ENCODE measurements at places on chromosomes 13 and 19.

DNA sequence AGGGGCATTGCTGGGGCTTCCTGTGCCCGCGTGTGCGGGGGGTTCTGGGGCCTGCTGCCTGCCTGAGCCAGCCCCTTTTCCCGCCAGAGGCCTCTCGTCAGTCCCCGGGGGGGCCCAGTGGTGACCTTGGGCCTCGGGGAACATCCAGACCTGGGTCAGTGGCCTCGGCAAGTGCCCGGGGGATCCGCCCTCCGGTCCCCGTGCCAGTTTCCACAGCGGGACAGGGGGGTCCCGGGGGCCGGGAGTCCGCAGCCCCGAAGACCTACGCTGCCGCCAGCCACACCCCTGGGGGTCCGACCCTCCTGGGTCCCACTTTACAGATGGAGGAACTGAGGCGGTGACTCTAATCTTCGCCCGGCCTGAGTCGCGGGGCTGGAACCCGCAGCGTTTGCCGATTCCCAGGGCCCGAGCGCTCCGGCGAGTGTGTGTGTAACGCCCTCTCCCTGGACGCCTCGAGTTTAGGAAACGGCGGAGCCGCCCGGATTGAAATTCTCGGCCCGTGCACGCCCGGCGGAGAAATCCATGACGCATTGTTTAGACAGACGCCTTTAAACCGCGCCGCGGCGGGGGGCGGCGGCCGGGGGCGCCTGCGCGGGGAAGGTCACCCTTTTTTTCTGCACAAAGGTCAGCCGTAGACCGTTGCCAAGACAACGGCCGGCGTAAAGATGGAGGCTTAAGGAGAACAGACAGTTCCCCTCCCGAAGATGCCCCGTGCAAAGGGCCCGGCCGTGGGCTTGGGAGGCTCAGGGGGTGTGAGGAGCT lies 39.3 kb downstream of the EFNA2 start:
- ATAC-seq: peak; percentile 84

GRCh38 chr19:49150106-49150943 lies 4.9 kb downstream of the HRC start:
- ATAC-seq: peak; percentile 70

GRCh38 chr19:54047616-54048015 lies 16.1 kb downstream of the VSTM1 start:
- no peak for ATAC-seq

DNA sequence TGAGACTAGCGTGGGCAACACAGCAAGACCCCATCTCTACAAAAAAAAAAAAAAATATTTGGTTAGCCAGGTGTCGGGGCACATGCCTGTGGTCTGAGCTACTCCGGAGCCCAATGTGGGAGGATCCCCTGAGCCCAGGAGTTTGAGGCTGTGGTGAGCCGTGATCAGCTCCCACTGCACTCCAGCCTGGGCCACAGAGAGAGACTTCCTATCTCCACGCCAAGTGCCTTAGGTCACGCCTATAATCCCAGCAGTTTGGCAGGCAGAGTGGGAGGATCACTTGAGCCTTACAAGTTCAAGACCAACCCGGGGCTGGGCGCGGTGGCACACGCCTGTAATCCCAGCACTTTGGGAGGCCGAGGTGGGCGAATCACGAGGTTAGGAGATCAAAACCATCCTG lies 8.7 kb upstream of the ADAT3 start:
- ATAC-seq: no peak

DNA sequence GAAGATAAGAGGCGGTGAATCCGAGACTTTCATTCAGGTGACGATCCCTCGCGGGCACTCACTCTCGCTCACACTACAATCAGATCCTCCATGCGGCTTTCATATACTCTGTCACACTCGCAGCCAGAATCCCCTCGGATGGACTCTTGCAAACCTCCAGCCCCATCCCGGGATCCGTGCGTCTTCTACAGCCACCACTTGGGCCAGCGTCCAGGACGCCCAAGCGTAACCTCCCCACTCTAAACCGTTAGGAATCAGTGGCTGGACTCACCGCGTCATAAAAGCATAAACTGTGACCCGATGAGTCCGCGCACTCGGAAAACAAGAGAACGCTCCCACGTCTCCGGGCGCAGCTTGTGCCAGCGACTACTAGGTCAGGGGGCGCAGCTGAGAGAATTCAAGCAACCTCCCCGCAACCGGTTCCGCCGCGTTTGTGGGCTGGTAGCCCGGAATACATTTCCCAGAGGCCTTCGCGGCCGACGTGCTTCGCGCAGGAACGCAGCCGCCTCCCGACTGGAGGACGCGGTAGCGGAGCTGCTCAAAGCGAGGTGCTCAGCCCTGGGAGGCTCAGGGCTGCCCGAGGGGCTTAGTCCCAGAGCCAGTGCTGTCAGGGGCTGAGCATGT lies 27.6 kb downstream of the ZNF607 start:
- ATAC-seq: peak; percentile 81

DNA sequence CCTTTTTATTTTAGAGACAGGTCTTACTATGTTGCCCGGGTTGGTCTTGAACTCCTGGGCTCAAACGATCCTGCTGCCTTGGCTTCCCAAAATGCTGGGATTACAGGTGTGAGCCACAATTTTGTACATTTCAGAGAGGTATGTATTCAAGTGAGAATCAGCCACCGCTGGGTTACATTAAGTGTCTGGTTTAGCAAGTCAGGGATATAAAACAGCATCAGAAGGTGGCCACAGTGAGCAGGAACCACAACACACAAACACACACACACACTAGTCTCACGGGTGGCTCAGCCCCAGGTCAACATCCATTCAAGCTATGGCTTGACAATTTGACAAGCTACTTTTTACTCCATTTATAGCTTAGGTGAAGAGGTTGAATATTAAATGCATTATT lies 20.2 kb downstream of the KLK5 start:
- no peak for ATAC-seq

- ATAC-seq: no peak
These were observed at the start of gene AP2A1 for GRCh38 chr19:49766930-49767299. Gene AP2A1, plus strand, starts transcription at chr19:49767001. Its CDS starts 133 bp downstream, at chr19:49767134.

DNA sequence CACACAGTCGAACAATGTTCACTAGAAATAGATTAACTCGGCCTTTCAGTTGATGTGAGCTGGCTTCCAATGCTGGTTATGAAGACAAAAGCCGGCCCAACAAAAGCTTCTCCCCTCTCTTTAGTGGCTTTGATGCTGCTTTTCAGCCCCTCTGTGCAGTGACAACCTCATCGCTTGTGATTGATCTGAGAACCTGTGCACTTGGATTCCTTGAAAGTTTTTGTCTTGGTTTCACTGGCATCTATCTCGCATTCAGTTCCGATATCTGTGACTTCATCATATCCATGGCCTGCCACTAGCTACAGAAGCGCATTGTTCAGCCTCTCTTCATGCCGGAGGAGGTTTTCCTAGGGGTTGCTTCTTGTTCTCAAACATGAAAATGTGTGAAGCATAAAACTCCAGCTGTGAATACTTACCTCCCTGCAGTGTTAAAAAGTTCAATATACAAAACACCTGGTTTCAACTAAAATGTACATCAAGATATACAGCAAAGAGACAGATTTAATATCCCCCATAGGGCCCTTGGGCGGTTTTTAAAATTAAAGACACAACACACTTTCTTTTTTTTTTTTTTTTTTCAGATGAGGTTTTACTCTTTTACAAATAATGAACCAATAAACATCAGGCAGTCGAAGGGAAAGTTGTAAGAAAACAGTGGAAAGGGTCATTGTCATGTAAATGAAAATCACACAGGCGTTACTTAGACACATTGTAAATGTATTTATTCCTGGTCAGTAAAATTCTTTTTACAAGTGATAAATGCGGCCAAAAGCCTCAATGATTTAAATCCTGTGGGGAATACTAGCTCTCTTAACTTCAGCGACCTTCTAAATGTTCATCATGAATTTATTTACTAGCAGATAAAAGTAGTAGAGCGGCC lies 1252.8 kb downstream of the EFNB2 start:
- ATAC-seq: peak; percentile 63

DNA sequence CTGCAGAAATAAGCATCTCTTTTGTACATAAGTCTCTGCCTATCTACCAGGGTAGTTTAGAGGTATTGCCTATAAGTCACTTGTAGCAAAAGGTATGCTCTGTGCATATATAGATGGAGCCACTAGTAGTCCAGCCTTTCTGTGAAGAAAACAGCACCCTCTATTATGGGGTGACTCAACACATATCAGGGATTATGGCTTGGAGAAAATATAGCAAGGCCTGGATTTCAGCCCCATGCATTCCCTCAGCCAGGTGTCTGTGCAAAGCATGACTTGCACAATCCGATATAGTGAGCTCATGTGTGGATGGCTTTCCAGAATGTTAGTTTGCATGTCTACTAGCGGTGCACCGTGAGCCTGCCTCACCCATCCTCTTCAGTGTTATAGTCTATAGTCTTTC lies 13.4 kb upstream of the NALCN start:
- no peak for ATAC-seq

GRCh38 chr19:47243776-47244547 lies 12.4 kb upstream of the CCDC9 start:
- peak; percentile 85 for ATAC-seq

DNA sequence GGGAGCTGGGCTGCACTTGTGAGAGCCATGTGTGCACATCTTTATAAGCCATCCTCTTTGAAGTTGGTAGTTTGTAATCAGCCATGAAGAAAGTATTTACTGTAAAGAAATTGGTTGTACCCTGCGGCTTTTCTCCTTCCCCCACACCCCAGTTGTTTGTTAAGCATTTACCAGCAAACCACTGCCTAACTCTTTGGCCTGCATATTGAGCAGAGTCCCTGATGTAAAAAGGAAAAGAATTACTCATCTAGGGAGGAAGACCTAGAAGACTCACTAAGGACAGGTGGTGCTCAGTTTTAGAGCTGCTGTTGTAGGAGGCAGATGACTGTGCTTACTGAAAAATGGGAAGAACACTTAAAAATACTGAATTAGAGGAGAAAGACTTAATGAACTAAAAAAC lies 245.3 kb downstream of the PCCA start:
- no peak for ATAC-seq

DNA sequence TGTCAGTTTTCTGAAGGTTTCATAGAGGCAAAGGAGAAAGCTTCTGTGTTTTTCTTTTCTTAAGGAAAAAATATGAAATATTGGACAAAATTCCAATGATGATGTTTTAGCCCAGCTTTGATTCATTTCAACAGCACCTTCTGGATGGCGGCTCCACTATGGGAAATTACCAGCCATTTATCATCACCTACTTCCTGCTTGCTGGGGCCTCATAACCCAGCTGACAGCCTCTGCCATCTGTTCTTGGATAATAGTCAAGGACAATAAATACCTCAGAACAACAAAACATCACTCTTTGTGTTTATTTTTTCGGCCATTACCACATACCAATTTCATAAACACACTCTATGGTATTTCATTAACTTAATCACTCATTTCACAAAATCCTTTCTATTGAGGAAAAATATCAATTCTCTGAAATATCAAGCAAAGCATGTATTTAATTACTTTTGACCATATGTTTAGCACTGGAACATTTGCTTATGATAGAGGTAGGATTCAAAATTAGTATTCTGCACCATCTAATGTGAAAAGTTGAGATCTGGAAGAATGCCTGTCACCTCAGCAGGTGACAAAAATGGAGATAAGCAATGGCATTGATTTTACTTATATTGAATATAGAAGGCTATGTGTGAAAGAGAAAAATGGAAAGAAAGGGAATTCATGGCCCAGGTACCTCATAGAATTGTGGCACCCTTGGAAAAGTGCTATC lies 629.7 kb downstream of the LIG4 start:
- peak; percentile 89 for ATAC-seq

DNA sequence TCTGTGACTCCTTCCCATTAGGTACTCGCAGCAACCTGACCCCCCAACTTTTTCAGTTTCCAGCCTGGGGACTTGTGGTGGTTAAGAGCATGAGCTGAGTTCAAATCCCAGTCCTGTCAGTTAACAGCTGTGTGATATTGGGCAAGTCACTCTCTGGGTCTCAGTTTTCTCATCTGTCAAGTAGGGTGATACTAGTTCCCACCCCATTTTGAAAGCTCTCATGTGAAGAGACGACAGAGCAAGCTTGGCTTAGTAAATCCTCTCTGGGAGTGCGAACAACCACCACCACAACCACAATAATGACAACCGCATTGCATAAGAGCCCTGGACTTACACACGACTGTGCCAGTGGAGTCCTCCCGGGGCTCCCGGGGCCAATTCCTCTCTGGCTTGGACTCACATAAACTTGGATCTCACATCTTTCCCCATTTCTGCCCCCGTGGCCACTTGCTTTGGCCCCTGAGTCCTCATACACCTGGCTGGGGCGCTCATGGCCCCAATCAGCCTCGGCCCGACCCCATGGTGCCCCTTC lies 454 bp downstream of the BLVRB start:
- no peak for ATAC-seq

DNA sequence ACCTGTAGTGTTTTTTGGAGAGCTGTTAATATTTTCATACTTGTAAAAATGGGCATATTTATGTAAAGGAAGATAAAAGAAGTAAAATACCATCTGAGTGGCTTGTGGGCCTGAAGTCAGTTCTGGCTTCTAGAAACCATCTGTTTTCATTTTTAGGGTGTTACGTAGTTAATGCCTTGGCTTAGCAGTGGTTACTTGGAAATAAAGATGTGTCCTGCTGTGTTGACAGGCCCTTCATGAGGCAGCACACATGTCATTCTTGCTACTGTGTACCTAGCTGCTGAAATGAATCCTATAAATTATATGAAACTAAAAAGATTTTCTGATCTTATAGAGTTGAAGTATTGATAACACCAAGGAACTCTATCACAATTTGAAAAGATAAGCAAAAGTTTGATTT lies 16.0 kb downstream of the ILF3 start:
- no peak for ATAC-seq

DNA sequence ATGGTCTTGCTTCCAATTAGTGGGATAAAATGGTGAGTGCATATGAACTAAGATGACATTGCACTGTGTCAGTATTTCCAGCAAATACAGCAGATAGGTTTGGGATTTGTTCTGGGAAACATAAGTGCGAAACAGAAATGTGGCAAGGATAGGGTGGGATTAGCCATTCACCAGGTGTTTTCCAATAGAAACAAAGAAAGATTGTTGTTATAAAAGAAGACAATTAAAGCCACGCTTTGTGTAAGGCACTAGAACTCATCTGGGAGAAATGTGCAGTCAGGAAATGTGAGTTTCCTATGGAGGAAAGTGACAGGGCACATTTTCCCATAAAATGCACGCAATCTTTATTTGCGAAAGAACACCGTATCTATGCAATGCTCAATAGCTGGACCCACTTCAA lies 1547.8 kb downstream of the EFNB2 start:
- ATAC-seq: no peak

- ATAC-seq: no peak
These were observed 57.1 kb downstream of the OR10H4 start for GRCh38 chr19:16005925-16006324.

GRCh38 chr13:23570099-23570920 lies at the start of gene TNFRSF19:
Gene TNFRSF19, plus strand, starts transcription at chr13:23570412. Its CDS starts 19,772 bp downstream, at chr13:23590184.
- peak; percentile 96 for ATAC-seq

DNA sequence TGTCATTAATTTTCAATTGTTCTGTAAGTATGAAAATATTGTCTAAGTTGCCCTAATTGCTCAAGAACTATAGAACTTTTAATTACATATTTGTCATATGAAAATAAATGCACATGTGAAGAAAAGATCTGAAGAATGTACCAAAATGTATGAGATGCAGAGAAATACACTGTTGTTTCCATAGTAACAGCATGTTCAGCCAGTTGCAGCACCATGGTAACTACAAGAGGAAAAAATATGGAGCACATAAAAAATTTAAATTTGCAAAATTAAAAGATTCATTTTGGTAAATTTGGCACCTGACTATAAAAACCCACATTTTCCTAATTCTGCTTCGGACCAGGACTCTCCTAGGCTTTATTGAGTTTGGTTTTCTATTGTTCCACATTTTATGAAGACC lies 1170.0 kb upstream of the MIR17HG start:
- no peak for ATAC-seq

All from motor neuron (in vitro differentiated cells).